ENCODE measurements at places on chromosomes 6 and 20.

GRCh38 chr20:57605045-57605444, 15.2 kb downstream of the ZBP1 start:
- no peak for DNase-seq

DNA sequence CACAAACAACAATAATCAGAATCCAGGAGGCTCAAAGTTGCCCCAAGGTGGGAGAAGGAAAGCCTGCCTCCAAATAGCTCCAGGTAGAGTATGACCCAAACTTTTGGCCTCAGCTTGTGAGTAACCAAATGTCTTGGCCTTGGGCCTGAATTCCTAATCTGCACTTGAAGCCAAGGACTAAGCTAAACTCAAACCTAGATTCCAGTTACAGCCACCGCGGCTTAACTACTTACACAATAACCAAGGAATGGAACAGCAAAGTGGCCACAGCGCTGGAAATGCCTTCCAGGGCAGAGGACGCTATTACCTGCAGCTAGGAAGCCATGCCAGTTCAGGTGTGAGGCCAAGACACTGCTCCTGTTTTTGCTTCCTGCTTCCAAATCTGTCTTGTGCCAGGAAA, 4.6 kb downstream of the NINL start:
- no peak for DNase-seq

GRCh38 chr6:95519228-95520037, 57.9 kb upstream of the MANEA start:
- peak; percentile 95 for DNase-seq

GRCh38 chr20:60649541-60649940, 602.5 kb upstream of the CDH4 start:
- no peak for DNase-seq

DNA sequence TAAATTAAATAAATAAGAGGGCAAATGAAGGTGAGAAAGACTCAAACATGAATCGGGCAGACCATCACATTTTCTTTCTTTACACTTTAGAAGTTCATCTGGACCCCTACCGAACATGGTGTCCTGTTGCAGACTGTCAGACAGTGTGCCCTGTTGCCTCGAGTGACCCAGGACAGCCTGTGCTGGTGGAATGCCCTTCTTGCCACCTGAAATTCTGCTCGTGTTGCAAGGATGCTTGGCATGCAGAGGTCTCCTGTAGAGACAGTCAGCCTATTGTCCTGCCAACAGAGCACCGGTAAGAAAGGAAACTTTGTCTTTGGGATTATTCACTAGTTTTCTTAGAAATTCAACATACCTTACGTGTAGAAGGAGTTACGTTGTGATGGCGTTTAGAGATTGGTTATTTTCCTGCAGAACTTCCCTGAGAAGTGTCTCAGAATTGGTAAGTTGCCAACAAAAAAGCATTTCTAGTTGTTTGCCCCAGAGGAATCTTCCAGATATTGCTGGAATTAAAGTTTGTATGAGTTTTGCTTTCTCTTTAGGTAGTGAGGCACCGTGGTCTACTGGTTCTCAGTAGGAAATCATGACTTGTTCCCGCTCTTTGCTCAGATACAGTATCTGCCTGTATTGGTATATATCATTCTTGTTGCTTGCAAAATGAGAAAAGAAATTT, 70.1 kb downstream of the RNF144B start:
- DNase-seq = no peak

GRCh38 chr20:20733943-20734342, 21.5 kb upstream of the RALGAPA2 start:
- no peak for DNase-seq

DNA sequence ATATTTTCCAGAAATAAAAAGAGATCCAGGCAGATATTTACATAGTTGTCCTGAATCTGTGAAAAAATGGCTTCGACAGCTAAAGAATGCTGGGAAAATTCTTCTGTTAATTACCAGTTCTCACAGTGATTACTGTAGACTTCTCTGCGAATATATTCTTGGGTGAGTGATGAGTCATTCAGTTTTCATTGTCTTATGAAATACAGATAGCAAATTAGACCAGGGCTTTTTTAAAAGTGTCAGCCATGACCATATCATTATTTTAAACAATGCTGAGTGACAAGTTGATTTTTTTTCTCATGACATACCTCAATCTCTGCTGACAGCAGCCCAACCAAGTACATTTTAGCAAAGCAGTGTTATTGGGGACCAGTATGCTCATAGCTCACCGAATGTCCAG, 32.8 kb downstream of the TSPYL4 start:
- no peak for DNase-seq

DNA sequence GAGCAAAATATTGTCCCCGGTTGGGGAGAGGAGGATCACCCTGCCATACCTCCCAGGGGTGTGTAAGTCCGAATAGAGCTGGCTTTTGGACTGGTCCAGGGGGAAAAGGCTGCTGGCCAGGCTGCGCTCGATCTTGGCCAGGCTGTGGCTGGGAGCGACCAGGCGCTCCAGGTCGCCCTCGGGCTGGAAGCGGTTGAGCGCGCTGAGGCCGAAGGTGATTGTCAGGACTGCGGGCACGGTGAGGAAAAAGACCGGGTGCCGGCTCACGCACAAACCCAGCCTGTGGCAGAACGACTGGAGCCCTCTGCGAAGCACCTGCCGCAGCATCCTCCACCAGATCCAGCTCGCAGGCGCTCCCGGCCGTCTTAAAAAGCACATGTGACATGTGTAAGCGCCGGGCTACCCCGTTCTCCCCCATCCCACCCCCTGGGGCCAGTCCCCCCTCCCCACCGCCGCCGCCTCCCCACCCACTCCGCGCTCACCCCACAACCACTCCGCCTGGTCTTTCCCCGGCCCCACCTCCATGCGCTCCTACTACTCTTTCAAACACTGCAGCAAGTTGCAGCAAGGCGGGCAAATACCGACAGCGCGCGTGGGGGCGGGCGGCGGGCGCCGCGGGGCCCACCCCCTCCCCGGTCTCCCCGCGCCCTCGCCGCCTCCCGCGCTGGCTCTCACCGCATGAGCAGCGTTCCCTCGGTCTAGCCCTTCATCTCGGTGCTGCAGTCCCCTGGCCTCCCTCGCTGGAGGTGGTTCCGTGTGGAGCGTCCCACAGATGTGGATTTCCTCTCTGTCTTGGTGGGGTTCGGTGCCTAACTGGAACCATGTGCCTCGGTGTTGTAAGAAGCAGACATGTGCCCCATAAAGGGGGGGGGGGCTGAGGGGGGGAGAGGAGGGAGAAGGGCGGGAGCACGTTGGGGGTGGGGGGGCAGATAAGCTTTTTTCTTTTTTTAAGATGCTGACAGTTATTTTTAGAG, 42.4 kb downstream of the PTCHD4 start:
- DNase-seq = peak; percentile 47

- no peak for DNase-seq
Measured at GRCh38 chr6:72626126-72626525, 4.3 kb downstream of the KCNQ5 start.

- DNase-seq = no peak
Measured at GRCh38 chr20:38196076-38196475, 31.0 kb upstream of the TGM2 start.

GRCh38 chr6:12800120-12800519, 83.6 kb downstream of the PHACTR1 start:
- DNase-seq = no peak

All from NCI-H774 (cell line).